ENCODE measurements at places on chromosomes 6 and 20. TPM values are rescaled to one million over a fixed set of nuclear protein-coding genes. Genes with fewer than 3 reads are reported as not detected.
A peak's percentile ranks its signal among the peaks of the same experiment; 100 is the strongest.

TSPO2 gene
- not detected for total RNA-seq

SEMG1 gene
- not detected for total RNA-seq

PERP gene
- total RNA-seq = 7.8 TPM

MOG gene
- 0.13 TPM for total RNA-seq

HLA-DPB1 gene
- total RNA-seq = 36.7 TPM

TXLNB gene
- total RNA-seq = 3.0 TPM

HLA-DMB gene
- 12.1 TPM for total RNA-seq

MAPK13 gene
- total RNA-seq = 3.3 TPM

SOX18 gene
- 24.7 TPM for total RNA-seq

TMEM200A gene
- 32.5 TPM for total RNA-seq

BACH2 gene
- 16.1 TPM for total RNA-seq

NKAIN4 gene
- not detected for total RNA-seq

FERMT1 gene
- 10.4 TPM for total RNA-seq

PBOV1 gene
- total RNA-seq = not detected

HMGCLL1 gene
- total RNA-seq = not detected

- no peaks in the 10 kb centered on the region for H3K27me3 ChIP-seq
- no peak for DNase-seq
- no peak overlapping the region for H3K27ac ChIP-seq
- H3K4me3 ChIP-seq = no peak overlapping the region
- H3K4me1 ChIP-seq = no peaks in the 10 kb centered on the region
These were observed 112.6 kb upstream of the SLC24A3 start for GRCh38 chr20:19099596-19100545.

DNA sequence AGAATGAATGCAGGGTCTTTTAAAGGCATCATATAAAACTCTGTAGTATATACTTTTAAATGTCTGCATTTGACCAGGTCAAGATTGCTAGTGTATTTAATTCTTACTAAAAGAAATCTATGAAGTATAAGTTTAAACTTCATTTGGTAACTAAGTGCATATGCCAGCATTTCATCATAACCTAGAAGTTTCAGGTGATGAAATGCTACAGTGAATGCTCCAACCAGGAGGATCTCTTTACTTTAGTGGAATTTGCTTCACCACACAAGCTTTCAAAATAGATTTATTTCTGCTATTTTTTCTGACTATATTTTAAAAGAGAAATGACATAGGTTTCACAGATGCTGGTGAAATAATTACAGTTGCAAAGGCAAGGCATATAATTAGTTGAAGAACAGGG lies 141.9 kb downstream of the HIVEP2 start:
- H3K4me1 ChIP-seq = peaks cover 4% of the 10 kb centered on the region
- H3K27ac ChIP-seq = no peak overlapping the region
- H3K36me3 ChIP-seq = no peaks in the 10 kb centered on the region
- H3K27me3 ChIP-seq = no peaks in the 10 kb centered on the region
- DNase-seq = no peak
- H3K4me3 ChIP-seq = no peak overlapping the region

DNA sequence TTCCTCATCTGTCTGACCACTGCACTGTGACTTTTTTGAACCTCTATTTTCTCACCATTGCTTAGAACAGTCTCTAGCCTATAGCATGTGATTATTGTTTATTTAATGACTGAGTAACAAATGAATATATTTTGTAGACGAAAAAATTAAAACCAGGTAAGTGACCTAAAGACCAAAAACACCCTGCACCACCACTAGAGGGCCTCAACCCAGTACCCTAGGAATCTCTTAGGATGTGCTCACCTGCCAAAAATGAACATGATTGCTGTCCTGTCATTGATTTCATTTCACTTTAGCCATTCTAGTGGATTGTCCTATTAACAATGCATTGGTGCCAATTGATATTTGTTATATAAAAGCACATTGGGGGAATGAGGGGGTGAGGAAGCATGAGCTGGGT lies 199.1 kb downstream of the COL9A1 start:
- H3K27ac ChIP-seq = no peak overlapping the region
- DNase-seq = no peak
- H3K4me3 ChIP-seq = no peak overlapping the region
- no peaks in the 10 kb centered on the region for H3K36me3 ChIP-seq
- H3K4me1 ChIP-seq = no peaks in the 10 kb centered on the region
- no peaks in the 10 kb centered on the region for H3K27me3 ChIP-seq

GRCh38 chr6:31173406-31173805 lies 2.9 kb upstream of the POU5F1 start:
- DNase-seq = no peak
- no peaks in the 10 kb centered on the region for H3K4me1 ChIP-seq
- H3K27me3 ChIP-seq = no peaks in the 10 kb centered on the region
- no peak overlapping the region for H3K4me3 ChIP-seq

DNA sequence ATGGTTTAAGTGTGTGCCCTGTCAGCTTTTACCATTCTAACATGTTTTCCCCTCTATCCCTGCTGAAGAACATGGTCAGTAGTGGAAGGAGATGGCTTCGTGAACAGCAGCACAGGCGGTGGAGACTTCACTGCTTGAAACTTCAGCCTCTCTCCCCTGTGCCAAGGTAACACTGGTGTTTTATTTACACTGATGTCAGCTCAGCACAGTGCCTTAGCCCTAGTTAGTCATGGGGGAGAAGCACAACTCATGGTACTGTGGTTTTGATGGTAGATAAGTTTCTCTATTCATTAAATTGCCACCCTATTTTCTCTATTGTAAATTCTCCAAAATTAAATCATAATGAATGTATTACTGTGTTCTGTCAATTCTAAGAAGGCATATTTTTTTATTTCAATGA lies 56.6 kb downstream of the MTHFD1L start:
- DNase-seq = no peak
- no peaks in the 10 kb centered on the region for H3K27me3 ChIP-seq

DNA sequence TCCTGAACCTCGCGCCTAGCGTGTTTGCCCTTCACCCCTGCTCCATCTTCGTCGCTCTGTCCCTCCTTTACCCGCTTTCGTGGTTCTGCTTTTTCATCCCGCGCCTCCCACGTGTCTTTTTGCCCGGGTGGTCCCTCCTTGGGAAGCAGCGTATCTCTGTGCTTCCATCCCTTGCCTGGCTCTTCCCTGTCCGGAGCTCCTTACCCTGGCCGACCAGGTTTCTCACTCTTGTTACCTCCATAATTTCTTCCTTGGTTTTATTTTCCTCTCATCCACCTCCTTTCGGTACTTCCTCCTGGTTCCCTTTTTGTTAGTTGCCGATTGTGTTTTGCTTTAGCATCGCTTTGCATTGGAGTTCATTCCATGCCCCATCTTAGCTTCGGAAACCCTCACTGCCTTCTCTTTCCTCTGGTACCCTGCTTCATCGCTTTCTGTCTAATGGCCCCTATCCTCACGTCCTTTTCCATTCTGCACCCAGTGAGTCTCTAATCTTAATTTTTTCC lies 735 bp downstream of the FAM135A start:
- H3K36me3 ChIP-seq = no peaks in the 10 kb centered on the region
- H3K4me1 ChIP-seq = peaks cover 2% of the 10 kb centered on the region
- no peak for DNase-seq
- H3K4me3 ChIP-seq = peak overlapping the region; percentile 96
- peak overlapping the region; percentile 78 for H3K27ac ChIP-seq

- H3K4me1 ChIP-seq = peaks cover 2% of the 10 kb centered on the region
- no peak overlapping the region for H3K27ac ChIP-seq
- no peak for DNase-seq
- no peaks in the 10 kb centered on the region for H3K36me3 ChIP-seq
- H3K4me3 ChIP-seq = no peak overlapping the region
These were observed 41.7 kb downstream of the RIOK1 start for GRCh38 chr6:7431313-7431673.

GRCh38 chr20:20334489-20334888 lies 33.4 kb upstream of the INSM1 start:
- no peaks in the 10 kb centered on the region for H3K36me3 ChIP-seq
- H3K27me3 ChIP-seq = no peaks in the 10 kb centered on the region
- no peaks in the 10 kb centered on the region for H3K4me1 ChIP-seq
- no peak overlapping the region for H3K4me3 ChIP-seq
- no peak for DNase-seq

DNA sequence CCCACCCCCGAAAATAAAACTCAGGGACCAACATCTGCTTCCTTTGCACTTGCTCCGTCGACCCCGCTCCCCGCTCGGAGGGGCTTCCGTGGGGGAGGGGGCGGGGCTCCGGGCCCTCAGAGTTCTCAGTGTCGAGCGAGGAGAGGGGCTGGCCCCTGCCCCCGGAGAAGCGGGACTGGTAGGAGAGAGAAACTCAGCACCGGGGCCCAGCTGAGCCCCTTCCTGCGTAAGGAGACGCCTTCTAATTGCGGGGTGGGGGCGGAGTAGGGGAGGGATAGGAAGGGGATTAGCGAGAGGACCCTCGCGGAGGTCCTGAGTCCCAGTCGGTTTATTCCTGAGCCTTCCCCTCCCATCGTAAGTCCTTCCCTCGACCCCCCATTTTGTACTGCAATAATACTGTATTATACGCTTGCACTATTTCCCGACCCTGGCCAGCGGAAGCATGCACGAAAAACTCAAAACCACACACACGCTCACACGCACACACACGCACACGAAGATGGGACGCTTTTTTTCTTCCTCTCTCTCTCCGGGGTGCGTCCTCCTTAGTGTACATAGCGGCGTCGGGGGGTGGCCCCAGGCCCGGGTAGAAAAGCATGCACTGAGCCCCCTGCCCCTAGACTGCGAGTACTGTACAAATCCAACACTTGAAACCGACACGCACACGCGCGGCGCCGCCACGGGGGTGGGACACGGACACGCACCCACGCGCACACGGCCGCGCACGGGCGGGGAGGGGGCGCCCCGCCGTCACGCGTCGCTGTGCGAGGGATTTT lies 22.1 kb upstream of the SLC22A7 start:
- no peaks in the 10 kb centered on the region for H3K36me3 ChIP-seq
- no peaks in the 10 kb centered on the region for H3K27me3 ChIP-seq
- peak overlapping the region; percentile 29 for H3K4me3 ChIP-seq
- DNase-seq = no peak

GRCh38 chr6:119012521-119012920 lies 65.9 kb downstream of the FAM184A start:
- no peak for DNase-seq
- H3K4me1 ChIP-seq = no peaks in the 10 kb centered on the region
- H3K36me3 ChIP-seq = no peaks in the 10 kb centered on the region
- H3K27ac ChIP-seq = no peak overlapping the region
- no peak overlapping the region for H3K4me3 ChIP-seq

DNA sequence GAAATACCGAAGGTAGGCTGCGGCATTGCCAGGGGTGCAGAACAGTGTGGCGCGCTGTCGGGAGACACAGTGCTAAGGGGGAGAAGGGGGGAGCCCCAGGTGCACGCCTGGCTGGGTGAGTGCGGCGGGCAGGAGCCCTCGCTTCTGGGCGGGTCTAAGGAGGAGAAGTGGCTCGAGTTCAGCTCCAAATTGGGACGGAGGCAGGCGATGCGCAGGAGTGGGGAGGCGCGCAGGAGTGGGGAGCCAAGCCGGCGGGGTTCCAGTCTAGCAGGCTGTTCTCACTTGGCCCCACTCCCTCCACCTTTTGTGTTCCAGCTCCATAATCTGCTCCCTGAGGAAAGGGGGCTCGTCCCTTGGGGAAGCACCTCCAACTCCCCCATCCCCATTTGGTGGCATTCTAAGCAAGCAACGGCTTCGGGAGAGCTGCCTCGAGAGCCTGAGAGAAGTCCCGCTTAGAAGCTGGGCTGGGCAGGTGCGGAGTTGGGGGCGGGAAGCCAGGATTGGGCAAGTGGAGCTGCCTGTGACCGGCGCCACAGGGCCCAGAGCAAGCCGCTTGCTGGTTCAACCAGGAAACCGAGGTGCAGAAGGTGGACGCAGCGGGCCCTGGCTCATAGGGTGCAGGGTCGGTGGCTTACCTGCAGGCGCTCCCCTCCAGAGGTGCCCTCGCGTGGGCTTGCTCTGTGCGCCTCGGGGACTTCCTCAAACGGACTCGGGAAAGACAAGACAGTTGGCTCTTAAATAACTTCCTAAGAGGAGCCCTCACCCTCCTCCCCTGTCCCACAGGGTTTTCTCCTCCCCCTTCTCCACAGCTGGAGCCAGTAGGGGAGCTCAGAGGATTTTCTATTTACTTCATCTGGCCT lies at the start of gene F13A1:
Gene F13A1, minus strand, starts transcription at position 711 of the 860 bp plus-strand sequence. CDS start 1,998 bp downstream, outside the sequence.
- no peaks in the 10 kb centered on the region for H3K27me3 ChIP-seq
- H3K36me3 ChIP-seq = no peaks in the 10 kb centered on the region
- H3K27ac ChIP-seq = no peak within 1 kb of the TSS
- no peaks in the 10 kb centered on the region for H3K4me1 ChIP-seq
- no peak within 1 kb of the TSS for H3K4me3 ChIP-seq

DNA sequence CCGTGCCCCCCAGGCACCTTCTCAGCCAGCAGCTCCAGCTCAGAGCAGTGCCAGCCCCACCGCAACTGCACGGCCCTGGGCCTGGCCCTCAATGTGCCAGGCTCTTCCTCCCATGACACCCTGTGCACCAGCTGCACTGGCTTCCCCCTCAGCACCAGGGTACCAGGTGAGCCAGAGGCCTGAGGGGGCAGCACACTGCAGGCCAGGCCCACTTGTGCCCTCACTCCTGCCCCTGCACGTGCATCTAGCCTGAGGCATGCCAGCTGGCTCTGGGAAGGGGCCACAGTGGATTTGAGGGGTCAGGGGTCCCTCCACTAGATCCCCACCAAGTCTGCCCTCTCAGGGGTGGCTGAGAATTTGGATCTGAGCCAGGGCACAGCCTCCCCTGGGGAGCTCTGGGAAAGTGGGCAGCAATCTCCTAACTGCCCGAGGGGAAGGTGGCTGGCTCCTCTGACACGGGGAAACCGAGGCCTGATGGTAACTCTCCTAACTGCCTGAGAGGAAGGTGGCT lies 960 bp downstream of the TNFRSF6B start:
- no peaks in the 10 kb centered on the region for H3K36me3 ChIP-seq
- peak; percentile 27 for DNase-seq
- H3K4me1 ChIP-seq = peaks cover 2% of the 10 kb centered on the region
- no peak overlapping the region for H3K27ac ChIP-seq

- H3K27me3 ChIP-seq = no peaks in the 10 kb centered on the region
- H3K4me1 ChIP-seq = no peaks in the 10 kb centered on the region
- H3K4me3 ChIP-seq = no peak overlapping the region
- no peak overlapping the region for H3K27ac ChIP-seq
- no peak for DNase-seq
These were observed 3.1 kb upstream of the TLDC2 start for GRCh38 chr20:36872852-36873251.

DNA sequence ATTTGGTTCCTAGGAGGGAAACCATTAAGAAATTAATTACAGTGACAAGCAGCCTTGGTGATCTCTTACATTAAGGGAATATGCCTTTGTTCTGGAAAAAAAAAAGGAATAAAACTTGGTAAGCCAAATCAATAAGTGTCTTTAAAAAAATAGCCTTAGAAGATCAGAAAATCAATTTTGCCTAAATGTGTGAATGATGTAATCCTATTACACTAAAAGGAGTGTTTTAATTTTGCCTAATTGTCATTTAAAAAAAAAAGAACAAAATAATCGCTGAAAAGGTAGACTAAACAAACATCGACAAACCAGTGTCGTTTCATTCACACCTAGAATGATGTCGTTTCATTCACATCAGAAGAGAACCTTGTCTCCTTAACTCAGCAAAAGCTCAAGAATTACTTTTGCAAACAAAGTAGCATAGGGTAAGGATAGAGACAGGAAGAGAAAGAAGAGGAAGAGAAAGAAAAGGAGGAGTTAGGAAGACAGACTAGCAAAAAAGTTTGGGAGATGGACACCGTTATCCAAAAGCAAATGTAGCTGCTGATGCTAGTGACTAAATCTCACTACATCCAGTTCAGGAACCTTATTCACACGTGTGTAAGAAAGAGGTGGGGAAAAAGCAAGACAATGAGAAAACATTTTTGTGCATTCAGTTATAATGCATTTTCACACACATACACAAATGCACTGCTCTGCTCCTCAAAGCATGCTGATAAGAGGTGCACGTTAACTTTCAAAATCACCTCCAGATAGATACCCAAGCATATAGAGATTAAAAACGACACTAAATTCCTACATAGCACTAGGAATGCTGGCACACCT lies 60.6 kb downstream of the HIVEP2 start:
- no peaks in the 10 kb centered on the region for H3K36me3 ChIP-seq
- no peak for DNase-seq
- H3K27me3 ChIP-seq = no peaks in the 10 kb centered on the region
- peak overlapping the region; percentile 29 for H3K4me3 ChIP-seq
